ENCODE measurements at places on chromosomes 11 and 22.

DNA sequence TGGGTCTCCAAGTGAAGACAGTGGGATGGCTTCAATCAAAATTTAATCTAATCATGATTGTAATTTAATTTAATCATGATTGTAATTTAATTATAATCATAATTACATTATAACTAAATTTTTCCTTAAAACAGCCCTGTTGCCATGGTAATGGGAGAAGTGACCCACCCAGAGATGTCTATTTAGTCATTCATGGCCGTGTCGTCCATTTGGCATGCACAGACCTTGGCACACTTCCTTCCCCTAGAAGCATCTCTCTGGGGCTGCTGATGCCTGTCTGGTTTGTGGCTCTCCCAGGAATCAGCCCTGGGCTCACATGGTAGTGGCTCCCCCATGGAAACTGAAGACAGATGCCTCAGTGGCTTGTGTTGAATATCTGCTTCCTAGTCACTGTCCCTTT, 27.0 kb downstream of the P4HA3 start:
- DNase-seq = no peak

GRCh38 chr11:134572741-134573675, 161.0 kb upstream of the B3GAT1 start:
- DNase-seq = no peak

GRCh38 chr11:104405277-104405676, 241.3 kb upstream of the PDGFD start:
- no peak for DNase-seq

GRCh38 chr11:17572791-17573460, 25.9 kb downstream of the OTOG start:
- DNase-seq = no peak

GRCh38 chr11:128502726-128503125, 84.6 kb downstream of the ETS1 start:
- no peak for DNase-seq

DNA sequence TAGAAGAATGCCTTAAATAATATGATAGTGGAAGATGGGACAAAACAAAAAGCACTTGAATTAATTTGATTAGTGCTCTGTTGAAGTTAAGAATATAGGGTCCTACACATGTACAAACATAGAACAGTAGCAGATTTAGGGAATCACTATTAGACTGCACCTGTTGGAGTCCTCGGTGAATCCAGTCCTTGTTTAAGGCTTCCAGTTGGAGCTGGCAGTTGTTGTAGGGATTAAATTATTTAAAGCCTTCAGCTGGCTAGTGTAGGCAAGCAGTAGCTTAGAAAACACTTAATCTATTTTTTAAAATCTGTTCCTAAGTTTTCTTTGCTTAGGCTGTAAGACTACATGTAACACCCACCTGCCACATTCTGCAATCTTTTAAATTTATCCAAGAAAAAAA, 24.5 kb upstream of the CSTF3 start:
- DNase-seq = no peak

DNA sequence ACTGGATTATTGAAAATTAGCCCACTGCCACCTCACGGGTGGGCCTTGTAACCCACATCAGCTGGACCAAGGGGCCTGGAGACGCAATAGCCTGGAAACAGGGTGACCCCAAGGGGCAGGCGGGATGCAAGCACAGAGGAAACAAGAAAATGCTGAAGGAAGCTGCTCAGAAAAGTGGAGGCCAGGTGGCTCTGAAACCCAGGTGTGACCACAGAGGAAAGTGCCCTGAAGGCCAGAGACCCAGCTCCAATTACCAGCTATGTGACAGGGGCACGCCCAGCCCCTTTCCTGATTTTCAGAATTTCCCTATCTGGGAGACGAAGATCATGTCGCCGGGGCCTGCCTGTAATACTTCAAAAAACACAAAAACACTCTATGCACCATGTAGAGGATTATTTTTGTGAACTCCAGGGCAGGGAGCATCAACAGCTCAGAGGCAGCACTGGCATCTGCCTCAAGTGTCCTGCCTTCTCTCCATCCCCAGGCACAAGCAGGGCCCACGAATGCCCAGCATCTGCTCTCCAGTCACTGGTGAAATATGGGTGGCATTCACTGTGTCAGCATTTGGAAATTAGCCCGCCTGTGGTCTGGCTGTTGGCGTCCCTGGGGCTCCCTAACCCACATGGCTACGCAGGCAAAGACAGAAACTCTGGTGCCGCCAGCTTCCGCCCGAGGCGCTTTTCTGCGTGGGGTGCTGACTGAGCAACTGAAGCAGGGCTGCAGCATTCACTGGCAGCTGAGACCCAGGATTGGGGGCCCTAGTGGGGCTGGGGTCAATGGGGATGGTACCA, 6.3 kb downstream of the KCNJ1 start:
- no peak for DNase-seq

DNA sequence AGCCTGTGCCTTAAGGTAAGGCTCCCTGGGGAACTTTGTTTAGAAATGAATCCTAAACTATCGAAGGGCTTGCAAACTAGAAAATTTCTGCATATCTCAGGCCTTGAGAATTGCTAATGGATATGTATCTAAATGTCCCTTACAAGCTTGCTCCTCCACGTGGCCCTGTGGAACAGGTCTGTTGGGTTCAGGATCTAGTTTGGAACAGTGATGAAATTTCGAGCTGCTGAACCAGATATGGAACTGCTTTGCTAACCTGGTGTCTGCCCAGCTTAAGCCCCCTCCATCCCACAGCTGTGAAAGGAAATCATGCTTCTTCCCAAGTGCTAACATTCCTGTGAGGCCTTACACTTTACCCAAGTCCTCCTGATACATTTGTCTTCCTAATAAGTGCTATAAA, 11.6 kb downstream of the SREBF2 start:
- no peak for DNase-seq

GRCh38 chr11:59833602-59834001, 11.7 kb downstream of the CBLIF start:
- DNase-seq = no peak

DNA sequence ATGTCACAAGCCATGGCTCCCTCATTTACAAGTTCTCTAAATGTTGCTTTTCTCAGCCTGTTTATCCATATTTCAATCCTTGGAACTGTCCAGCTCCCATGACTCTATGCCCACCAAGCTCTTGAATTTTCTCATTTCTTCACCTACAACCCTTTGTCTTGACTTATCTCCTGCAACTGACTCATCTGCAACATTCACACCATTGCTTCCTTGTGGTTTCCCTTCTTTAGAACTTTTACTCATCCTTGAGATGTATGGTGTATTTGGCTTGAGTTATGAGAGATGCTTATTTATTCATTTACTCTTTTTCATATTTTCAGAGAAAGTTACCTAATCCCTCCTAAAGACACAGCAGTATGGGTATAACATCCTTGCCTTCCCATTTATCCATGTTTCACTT, 18.8 kb downstream of the TRIM34 start:
- DNase-seq = no peak

- DNase-seq = peak; percentile 51
Observed at GRCh38 chr11:456533-456932, 6.5 kb downstream of the PTDSS2 start.

- DNase-seq = no peak
Observed at GRCh38 chr22:39316440-39317083, 2.9 kb downstream of the RPL3 start.

DNA sequence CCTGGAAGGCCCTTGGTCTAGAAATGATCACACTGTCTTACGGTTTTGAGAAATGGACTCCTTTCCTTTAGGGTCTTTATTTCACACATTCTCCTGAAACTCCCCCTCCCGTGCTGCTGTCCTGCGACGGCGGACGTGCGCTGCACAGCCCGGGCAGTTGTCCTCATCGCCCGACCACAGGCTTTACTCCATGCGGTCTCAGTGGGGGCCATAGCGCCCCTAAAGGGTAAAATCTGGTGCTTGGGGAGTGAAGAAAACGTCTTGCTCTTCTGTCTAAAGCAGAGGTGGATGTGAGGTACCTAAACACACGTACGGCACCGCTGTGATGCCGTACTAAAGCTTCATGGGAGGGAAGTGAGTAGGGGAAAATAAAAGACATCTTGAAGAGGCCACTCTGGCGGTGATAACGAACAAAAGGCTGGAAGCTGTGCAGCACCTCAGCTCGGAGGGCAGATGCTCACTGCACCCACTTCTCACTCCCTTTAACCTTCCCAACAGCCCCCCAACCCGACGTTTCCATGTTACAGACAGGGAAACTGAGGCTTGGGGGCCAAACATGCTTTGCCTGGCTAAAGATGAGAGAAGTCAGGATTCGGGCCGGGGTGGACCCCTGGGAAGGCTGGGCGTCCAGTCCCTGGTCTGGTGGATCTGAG, 22.6 kb downstream of the MPPED1 start:
- no peak for DNase-seq

GRCh38 chr11:134358165-134358855, 26.5 kb downstream of the GLB1L2 start:
- no peak for DNase-seq

GRCh38 chr11:16278979-16279378, 77.4 kb downstream of the SOX6 start:
- no peak for DNase-seq
